ENCODE measurements at places on chromosomes 16 and 17.

DNA sequence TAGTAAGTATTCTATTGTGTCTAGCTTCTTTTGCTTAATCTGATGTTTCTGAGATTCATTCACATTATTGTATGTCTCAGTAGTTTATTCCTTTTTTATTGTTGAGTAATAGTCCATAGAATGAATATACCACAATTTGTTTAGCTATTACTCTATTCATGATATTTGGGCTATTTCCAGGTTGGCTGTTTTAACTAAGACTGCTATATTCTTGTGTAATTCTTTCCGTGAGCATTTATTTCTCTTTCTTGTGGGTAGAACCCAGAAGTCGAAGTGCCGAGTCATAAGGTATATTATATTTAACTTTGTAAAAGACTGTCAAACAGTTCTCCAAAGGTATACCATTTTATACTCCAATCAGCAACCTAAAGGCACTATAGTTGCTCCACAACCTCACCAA is 160.8 kb downstream of the ANKFN1 start:
- no peak for DNase-seq

- peak; percentile 25 for DNase-seq
Observed at GRCh38 chr16:28317040-28317880, 24.9 kb downstream of the SBK1 start.

DNA sequence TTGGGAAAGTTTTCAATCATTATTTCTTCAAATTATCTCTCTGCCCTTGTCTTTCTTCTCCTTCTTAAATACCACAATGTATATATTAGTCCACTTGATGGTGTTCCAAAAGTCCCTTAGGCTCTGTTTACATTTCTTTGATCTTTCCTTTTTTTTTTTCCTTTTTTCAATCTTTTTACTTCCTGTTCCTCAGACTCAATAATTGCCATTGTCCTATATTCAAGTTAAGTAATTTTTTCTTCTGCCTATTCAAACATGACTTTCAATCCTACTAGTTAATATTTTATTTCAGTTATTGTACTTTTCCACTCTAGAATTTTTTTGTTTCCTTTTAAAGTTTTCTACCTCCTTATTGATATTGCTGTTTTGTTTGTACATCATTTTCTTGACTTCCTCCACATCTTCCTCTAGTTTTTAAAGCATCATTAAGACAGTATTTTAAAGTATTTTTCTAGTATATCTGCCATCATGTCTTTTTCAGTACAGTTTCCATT is 15.8 kb upstream of the UQCRC2 start:
- no peak for DNase-seq

DNA sequence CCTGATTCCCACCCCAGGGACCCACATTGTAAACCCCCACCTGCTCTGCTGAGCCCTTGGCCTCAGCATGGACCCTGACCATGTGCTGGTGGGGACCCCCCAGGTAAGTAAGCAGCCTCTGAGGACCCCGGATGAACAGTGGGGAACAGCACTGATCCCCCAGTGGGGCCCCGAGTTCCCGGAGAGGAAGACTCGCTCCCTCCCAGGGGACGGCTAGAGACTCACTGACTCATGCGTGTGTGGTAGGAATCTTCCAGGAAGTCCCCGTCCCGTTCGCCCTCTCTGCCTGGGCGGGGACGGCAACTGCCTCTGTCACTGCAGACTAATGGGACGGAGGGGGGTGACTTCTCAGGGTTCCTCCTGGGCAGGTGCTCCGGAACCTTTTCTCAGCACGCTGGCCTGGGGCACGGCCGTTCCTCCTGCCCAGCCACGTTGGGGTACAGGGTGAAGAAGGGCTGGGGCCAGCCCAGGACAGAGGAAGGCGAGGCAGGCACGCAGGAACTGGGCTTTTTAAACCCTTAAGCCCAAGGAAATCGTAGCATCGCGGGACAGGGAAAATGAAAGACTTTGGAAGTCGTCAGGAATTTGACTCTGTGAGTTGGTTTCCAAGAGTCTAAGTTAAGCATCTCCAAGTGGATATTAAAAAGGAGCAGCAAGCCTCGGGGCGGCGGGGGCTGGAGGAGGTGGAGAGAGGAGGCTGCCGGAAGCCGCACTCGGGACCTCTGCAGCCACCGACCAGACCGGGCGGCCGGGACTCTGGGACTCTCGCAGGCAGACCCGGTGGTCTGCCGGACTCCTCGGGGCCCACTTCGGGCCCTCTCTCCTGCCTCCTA is 178.7 kb downstream of the SEC14L1 start:
- peak; percentile 92 for DNase-seq

GRCh38 chr16:12786081-12786480 is 17.6 kb downstream of the CPPED1 start:
- no peak for DNase-seq

- no peak for DNase-seq
Observed at GRCh38 chr17:57086069-57086930, 1.3 kb downstream of the AKAP1 start.

DNA sequence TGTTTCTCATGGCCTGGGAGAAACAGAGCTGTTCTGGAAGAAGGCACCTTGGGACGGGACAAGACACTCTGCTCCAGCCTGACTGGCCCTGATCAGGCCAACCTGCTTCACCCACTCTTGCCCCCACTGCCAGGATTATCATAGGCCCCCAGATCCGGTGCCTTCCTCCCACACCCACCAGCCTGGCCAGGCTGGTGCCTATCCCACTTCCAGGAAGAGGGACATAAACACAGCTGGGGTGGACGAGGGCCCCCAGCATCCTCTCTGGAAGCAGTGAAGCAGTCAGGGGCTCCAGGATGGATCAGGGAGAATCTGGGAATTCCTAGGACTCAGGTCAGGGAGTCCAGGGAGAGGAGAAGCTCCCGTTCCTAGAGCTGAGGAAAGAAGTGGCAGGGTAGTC is 16.9 kb upstream of the ITGA3 start:
- no peak for DNase-seq

DNA sequence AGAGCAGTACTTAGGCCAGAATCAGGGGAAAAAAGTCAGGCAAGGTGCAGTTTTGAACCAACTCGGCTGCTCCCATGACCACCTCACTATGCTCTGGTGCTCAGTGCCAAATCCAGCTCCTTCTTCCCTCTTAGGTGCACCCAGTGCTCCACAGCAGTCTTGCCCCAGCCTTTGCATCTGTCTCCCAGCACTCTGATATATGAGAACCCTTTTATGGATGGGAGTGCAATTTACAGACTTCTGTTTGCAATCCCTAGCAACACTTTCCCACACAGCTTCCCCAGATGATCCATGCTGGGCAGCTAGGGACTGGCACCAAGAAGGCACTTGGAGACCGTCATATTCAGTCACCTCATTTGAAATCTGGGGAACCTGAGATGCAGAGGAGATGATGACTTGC is 267.9 kb upstream of the CCL2 start:
- DNase-seq: no peak

DNA sequence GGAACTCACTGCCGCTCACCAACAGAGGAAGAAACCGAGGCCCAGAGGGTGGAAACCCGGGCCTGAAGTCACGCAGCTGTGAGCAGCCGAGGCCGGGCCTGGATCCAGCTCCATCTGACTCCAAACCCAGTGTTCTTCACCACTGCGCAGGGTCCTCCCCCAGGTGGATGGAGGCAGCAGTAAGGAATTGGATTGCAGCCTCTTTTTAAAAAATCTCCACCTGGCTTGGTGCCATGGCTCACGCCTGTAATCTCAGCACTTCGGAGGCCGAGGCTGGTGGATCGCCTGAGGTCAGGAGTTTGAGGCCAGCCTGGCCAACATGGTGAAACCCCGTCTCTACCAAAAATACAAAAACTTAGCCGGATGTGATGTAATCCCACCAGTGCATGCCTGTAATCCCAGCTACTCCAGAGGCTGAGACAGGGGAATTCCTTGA is 177.2 kb downstream of the FOXL1 start:
- no peak for DNase-seq
